KG1 (cell line): ENCODE measurements at places on chromosomes 3 and 15.
A peak's percentile ranks its signal among the peaks of the same experiment; 100 is the strongest.

- no peak for DNase-seq
Observed at GRCh38 chr3:9768141-9768775, 1.5 kb downstream of the CAMK1 start.

DNA sequence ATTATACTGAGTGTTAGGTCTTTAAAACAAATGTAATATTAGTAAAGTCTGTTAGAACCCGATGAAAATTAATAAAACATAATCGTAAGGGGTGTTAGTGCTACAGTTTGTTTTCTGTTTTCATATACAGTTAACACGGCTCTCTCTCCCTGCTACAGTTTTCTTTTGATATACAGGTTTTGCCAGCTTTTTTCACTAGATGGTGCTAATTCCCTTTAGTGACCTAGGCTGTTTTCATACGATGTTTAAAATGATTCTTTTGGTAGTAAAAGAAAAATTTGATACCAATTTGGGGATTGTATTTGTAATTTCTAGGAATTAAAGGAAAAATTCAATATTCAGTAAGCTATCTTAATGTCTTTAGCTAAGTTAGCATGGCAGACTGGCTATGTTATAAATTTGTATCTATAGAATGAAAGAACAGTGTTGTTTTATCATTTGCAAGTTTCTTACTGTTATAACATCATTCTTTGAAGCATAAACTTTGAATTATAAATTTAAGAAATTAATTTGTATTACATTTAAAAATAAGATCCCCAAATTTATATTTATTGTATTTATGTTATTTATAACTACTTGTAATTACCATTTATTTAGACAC lies 11.5 kb downstream of the APH1B start:
- DNase-seq = peak; percentile 27

DNA sequence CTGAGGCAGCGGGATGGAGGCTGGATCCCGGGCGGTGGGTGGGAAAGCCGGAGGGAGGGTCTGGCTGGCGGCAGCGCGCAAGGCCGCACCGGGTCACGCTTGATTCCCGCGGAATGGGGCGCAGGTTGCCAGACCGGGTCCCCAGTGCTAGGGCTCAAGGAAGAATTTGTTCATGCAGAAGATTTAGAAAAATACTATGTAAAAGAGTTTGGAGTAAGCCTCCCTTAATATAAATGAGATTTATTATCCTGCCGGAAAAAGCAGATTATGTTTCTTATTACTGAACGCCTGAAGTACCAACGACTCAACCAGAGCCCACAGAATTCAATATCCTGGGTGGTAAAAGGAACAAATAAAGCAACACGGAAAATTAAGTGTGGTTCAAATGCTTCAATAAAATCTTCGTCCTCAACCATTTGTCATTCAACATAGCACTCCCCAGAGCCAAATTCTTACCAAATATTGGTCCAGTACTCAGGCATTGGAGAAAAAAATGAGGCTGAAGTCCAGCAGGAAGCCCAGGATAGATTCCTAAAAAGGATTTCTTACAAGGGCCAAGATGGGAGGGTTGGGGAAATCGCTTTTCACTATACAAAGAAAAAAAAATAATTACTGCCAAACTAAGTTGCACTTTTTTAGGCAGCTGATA lies 1.2 kb upstream of the ZBTB20 start:
- peak; percentile 52 for DNase-seq

DNA sequence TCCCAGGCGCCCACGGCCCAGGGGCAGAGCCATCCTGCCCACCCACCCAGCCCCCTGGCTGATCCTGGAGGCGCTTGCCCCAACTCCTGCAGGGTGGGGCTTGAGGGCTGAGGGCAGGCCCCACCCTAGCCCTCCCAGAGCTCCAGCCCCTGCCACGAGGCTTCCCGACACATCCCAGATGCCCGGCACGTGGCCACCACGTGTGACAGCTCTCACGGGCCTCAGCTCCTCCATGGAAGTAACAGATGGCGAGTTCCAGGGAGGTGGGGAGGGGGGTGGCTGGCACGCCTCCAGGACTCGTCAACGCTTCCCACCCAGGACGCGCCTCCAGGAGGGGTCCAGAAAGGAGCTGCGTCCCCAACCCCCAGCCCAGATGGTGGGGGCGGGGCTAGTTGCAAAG lies 29.1 kb downstream of the PLXND1 start:
- DNase-seq = no peak

- no peak for DNase-seq
Observed at GRCh38 chr3:54706738-54707137, 221.1 kb downstream of the LRTM1 start.

DNA sequence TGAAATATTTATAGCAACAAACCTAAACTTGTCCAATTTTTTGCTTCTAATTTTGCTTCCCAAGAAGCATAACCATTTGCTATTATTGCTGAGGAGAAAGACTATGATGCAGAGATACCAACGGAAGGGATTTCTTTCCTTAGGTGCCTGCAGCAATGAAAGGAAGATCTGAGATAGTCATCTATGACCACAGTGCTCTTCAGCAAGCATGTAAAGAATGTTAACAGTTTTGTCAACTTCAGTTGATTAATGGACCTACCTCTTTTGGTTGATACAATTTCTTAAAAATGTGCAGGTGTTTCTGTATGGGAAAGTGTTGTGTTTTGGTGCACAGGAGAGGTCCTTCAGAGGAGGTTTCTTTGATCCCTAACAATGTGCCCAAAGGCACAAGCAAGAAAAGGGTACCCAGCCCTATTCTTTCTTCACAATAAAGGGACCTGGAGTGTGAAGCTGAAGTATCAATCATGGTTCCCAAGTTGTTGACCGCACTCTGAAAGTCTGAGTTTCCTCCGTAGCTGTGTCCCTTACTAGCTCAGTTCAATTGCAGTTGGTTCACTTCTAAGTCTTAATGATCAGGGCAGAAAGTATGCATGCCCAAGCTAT lies 307.7 kb upstream of the KCNH8 start:
- DNase-seq = no peak

- no peak for DNase-seq
Observed at GRCh38 chr15:27123808-27124207, 152.8 kb downstream of the GABRG3 start.

DNA sequence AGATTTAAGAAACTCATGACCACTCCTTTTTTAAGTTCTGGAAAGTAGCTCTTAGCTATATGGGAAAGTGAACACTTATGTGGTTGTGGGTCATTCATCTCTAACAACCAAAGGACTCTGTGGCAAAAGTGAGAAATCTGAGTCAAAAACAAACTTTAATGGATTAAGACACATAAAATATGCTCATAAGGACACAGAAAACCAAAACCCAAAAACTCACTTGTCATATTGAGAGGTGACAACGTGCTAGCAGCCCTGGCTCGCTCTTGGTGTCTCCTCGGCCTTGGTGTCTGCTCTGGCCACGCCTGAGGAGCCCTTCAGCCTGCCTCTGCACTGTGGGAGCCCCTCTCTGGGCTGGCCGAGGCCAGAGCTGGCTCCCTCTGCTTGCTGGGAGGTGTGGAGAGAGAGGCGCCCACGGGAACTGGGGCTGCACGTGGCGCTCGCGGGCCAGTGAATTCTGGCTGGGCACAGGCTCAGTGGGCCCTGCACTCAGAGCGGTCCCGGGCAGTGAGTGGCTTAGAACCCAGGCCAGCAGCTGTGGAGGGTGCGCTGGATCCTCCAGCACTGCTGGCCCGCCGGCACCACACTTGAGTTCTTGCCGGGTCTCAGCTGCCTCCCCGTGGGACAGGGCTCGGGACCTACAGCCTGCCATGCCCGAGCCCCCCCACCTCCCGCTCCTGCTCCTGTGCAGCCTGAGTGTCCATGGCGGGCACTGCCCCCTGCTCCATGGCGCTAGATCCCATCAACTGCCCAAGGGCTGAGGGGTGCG lies 30.3 kb upstream of the SKIL start:
- DNase-seq = no peak

DNA sequence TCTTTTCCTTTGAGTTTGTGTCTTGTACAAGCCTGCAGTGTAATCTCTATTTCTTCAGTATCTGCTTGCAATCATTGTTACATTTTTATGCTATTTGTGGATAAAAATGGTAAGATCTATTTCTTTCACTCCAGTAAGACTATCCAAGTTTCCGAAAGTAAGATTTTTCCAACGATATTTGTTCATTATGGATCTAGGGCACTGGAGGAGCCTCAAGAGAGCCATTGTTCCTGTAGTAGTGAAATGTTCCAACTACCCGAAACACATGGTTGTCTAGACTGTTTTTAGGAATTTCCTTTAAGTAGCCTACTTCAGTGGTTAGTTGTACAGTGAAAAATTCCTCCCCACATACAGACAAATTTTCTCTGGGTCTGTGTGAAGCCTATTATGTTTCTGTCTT lies 597.4 kb downstream of the RSL24D1 start:
- DNase-seq = no peak

GRCh38 chr3:117734496-117734895 lies 1024.9 kb downstream of the TUSC7 start:
- no peak for DNase-seq

DNA sequence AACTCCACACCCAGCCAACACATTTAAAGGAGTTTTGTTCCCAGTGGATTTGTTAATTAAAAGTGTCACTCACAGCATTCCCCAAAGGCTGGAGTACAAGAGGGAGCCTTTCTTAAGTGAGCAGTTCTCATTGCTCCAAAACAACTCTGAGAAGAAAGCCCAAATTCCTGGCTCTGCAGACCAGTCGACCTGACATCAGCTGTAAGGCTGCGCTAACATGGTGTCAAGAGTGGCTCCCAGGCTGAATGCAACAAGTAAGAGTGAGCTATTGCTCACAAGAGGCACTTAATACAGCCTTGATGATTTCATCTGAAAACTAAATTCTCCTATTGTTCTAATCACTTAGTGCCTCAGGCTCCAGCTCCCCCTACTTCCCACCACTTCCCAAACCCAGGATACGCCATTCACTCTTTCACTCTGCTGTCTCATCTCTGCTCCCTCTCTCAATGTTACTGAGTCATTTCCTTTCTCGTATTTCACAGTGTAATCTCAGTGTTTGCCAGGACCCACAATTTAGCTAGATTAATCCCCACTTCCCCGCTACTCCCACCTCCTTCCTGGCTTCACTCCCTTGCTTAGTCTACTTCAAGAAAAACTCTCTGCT lies 81.8 kb downstream of the WWTR1 start:
- no peak for DNase-seq

- no peak for DNase-seq
Observed at GRCh38 chr3:132726341-132726823, 4.2 kb upstream of the NPHP3 start.

DNA sequence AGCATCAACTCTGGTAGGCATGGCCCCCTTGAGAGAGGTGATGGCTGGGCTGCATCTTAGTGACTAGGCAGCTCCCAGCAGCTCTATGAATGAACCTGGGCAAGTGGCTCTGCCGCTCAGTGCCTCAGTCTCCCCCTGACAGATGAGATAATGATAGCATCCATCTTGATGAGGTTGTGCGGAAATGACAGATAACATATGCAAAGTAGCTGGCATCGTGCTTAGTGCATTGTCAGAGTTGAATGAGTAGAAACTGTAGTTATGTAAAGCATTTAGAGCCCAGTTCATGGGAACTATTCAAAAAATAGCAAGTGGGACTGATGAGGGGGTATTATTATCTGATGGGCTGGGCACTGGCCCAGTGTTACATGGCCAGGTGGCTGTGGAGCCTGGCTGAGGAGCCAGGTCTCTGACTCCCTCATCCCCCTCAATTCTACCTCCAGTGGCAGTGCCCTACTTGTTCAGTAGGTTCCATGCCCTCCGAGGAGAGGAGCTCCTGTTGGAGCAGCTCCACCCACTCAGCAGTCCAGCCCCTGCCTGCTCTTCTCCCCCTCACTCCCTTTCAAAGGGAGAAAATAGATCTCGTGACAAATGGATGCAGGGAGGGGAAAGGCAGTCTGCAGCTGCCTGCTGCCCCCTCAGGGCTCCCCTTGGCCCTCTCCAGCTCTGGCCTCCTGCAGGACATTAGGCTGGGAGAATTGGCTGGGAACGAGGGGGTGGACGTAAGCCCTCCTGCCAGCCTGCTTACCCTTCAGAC lies 6.6 kb downstream of the PRKCD start:
- DNase-seq = no peak

- no peak for DNase-seq
Observed at GRCh38 chr15:64691896-64692565, 83.4 kb downstream of the RBPMS2 start.

DNA sequence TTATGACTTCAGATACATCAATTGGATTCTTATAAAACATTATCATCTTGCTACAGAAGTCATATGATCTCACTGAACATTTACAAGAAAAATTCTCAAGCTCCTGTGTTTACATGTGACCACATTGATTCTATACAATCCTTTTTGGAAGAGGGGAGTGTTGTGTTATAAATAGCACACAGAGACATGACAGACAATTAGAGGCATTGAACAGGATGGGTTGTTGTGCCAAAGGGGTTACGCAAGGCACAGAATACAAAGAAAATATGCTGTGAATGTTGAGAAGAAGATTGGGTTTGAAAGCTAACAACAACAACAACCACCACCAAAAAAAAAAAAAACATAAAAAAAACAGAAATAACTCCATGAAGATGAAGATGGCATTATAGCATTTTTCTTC lies 32.5 kb upstream of the TBL1XR1 start:
- DNase-seq = no peak

GRCh38 chr15:38819387-38819950 lies 254.9 kb upstream of the RASGRP1 start:
- DNase-seq = no peak

DNA sequence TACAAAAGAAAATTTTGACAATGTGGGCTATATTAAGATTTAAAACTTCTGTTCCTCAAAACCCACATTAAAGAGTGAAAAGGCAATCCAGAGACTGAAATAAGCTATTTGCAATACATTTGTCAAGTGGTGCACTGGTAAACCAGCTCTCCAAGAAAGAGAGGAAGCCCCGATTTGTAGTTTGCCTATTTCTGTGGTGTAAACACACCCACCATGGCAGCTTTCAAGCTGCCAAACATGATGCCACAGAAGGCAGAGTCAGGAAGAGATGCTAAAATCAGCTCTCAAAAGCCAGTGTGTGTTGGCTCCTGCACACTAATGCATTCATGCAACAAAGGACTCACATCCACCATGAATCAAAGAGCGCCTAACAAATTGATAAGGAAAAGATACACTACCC lies 17.5 kb downstream of the RFTN1 start:
- no peak for DNase-seq

- DNase-seq = no peak
Observed at GRCh38 chr15:35117543-35118265, 32.6 kb upstream of the NANOGP8 start.

- no peak for DNase-seq
Observed at GRCh38 chr3:113005611-113006010, 14.8 kb downstream of the GTPBP8 start.

DNA sequence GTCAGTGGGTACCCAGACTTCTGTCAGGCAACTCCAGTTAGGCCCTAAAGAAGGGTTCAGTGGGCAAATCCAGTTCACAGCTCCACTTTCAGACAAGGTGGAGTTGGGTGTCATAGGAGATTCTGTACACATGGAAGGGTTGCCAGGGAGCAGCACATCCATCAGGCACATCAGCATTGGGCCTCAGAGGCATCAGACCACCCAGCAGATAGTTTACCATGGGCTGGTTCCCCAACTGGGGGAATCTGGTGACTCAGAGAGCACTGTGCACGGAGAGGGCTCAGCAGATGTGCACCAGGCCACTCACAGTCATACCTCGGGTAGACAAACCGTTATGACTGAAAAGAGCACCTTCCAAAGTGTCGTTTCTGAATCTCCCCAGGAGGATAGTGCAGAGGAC lies 27.2 kb downstream of the SYNM start:
- DNase-seq = no peak

GRCh38 chr15:84911879-84912660 lies 27.6 kb downstream of the SLC28A1 start:
- DNase-seq = no peak
